ENCODE measurements at places on chromosomes 2 and 18.

DNA sequence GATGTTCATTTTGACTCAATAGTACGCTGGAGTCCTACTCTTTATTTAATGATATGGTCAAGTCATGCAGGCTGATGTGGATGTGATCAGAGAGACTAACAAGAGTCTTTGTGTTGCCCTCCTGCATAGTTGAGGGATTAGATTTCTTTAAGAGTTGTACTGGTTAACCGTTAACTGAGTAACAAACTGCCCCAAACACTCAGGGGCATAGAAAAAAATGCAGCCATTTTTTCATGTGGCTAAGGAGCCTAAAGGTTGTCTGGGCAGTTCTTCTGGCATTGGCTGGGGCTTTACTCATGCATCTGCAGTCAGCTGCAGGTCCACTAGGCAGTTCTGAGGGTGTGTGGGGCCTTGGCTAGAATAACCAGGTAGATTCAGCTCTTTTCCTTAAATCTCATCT is 32.5 kb downstream of the DOCK10 start:
- no peak for DNase-seq

GRCh38 chr2:230128623-230129342 is 60.1 kb upstream of the SLC16A14 start:
- DNase-seq = peak; percentile 32

GRCh38 chr2:54456362-54456611 is 160 bp downstream of the SPTBN1 start:
- no peak for DNase-seq

DNA sequence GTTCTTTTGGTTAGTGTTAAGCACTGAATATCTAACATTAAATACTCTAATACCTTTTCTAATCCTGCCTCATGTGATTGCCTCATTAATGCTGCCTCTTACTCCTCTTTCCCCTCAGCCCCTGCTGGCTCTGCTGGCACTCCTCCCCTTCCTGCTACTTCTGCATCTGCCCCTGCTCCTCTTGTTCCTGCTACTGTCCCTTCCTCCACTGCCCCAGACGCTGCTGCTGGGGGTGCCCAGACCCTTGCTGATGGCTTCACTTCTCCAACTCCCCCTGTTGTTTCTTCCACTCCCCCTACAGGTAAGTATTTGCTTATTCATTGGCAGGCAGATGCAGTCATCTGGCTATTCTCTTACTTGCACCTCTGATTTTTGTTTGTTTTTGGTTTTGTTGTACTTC is 68.5 kb downstream of the ABI2 start:
- DNase-seq = no peak

DNA sequence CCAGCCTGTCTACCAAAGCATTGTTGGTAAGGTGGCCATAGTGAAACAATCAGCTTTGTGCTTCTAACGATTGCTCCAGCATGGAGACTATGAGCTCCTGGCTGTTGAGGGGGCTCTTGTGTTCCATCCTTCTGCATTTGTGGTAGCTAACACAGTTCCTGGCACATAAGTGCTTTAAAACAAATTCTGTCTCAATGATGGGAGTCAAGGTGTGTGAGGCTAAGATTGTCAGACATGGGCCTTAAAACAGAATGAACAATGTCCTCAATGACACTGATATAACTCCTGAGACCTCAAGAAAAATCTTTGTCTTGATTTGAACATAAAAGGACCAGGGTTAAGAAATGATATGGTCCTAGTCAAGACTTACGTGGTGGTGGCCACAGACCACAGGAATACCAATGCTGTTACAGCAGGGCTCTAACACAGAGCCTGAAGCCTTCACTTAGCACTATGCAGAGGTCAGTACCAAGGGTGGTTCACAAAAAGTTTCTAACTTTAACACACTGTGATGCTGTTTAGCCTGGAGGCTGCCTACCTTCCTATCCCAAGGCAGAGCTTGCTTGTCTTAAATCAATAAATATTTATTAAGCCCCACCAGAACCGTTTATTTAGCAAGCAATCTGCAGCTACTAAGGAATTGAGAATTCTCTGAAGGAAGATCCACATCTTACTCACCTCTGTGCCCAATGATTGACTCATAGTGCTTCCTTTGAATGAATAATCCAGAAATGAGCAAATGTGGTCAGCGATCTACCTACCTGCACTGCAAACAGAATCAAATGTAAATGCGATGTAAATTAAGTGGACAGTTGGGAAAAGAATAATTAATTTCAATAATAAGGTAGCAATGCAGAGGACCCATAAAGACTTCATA is 35.1 kb downstream of the EVA1A start:
- DNase-seq = no peak

DNA sequence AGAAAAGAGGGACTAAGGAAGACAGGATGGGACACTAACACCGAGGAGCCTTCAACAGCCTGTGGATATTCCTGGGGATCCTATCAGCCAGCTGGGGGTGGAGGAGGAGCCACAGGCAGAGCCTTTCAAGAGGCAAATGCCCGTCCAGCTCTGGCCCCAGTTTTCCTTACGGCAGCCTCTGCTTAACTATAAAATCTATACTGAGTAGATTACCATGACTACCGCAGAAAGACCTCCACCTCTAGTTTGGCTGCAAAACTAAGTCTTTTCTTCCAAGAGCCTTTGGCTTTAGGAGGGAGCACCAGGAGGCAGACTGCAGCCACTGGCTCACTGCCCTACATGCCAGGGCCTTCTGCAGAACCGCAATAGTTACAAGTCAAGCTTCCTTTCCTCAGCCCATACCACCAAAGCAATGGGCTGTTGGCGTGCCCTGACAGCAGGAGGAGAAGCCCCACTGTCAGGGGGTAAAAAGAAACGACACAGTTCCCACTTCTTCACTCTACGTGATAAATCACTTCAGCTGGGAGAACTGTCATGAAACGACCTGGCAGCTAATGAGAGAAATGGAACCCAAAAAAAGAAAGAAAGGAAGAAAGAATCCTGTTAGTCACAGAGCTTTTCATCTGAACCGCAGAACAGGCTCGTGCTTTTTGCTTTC is 25.1 kb upstream of the CREB1 start:
- peak; percentile 94 for DNase-seq

DNA sequence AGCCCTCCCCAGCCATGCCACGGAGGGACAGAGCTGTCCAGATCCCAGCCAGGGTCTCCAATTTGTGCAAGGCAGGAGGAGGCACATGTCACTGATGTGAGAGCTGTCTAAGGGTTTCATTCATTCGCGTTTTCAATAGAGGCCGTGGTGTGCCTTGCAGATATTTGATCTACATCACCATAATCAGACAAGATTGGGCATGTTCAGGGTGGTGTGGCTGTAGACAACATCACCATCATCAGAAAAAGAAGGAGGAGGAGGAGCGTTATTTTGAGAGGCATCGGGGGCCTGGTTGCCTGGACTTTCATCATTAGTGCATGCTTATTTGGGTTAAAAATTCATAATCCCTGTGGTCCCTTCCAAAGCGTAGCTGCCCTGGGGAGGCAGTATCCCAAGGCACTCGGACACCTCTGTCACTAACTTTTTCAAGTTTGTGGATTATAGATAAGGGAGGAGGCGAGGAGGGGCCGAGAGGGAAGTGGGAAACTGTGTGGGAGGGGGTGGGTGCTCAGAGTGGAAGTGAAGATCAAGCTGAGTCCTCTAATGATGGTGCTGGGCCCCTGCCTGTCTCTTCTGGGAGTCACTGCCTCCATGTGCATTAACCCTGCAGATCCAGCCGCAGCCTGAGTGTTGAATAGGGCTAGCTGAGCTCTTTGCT is 194.1 kb downstream of the CTIF start:
- no peak for DNase-seq

DNA sequence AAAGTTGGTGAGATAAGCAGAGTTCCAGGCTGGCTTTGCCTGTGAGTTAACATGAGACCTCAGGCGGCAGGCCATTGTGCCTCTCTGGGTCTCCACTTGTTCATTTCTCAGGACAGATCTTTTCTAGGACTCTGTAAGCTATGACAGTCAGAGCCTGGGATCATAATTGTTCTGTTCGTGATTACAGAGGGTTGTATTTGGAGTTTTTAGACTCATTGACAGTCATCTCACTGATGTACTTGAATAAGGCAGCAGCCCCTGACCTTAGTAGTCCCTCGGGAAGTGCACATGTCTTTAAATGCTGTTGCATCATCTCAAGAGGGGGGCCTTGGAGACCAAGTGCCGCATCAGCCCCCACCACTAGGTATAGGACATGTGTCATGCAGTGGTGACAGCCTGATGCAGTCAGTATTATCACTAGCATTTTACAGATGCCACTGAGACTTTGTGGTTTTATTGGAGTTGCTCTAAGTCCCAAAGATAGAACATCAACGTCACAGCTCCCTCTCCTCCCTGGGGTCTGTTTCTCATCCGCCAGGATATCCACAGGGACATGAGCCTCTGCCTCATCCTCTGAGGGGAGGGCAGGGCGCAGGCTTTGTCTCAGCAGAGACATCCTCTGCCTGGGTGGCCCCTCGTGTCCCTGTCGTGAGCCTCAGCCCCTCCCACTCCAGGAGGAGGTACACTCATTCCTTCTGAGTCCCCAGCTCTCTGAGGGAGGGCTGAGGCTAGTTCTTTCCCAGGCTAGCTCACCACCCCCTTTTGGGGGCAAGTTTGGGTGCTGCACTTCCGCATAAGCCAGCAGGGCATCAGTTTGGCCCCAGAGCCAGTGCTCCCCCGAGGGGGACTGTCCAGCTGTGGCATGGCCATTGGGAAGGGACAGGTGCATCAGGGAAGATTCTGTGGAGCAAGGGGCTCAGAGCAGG is 14.1 kb downstream of the GLI2 start:
- no peak for DNase-seq

- DNase-seq = peak; percentile 83
These were observed 71.3 kb upstream of the ACKR3 start for GRCh38 chr2:236498369-236498768.

DNA sequence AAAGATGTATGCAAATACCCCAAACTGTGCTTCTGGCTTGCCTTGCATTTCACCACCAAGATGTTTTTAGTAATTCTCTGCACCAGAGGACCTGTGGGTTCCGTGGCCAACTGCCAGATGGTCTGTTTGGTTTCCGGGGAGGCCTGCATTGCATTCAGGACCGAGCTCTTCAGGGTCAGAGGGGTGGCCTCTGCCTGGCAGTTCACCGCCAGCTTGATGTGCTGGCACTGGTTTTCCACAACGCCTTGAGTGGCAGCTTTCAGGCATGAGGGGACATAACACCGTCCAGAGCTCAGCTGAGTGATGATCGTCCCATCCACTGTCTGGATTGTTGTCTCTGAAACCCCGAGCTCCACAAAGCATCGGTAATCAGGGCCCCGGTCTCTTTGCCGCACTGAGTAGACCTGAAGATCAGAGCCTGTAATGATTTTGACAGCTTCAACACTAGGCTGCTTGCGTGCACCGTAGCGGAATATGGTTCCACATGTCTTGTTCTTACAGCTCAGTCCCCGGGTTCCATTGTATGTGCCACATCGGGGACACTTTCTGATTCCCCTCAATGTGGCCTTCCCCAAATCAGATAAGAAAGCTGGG is 9.4 kb downstream of the C2orf42 start:
- no peak for DNase-seq

GRCh38 chr2:186835628-186836027 is 13.3 kb downstream of the ZSWIM2 start:
- no peak for DNase-seq

GRCh38 chr2:225104321-225104720 is 62.1 kb upstream of the DOCK10 start:
- DNase-seq = no peak

DNA sequence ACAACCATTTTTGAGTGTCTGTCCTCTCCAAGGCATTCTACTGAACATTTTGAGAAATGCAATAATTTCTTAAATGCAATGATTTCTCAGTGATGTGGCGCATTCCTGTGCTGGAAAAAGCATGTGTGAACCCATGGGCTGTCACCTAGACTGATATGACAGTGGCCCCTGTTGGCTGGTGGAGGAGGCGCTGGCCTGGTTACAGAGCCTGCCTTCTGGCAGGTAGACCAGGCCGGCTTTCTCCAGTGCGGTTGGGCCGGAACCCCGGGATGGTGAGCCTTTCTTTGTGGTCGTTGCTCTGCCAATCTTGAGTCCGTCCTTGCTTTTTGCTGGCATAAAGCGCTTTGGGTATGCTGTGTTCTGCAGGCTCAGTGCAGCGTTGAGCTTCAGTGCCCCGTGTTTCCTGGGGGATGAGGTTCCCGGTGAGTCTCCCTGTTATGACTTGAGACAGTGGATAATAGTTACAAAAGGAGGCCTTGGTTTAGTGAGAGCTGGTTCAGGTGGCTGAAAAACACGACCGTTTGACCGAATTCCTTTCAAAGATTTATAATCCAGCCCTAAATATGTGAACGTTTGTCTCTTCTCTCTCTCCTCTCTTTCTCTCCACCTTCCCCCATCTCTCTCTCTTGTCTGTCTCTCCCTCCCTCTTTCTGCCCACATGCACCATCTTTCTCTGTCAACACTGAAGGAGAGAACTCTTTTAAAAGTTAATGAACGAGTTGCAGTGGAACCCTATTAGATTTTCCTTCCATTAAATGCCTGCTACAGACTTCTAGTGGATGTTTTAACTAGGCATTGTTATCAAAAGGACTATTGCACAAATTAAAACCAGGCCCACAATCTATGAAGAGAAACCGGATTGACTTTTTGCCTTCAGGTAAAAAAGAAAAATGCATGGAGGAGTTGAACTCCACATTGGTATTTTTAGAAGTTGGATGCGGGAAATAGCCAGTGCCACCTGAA is 34.0 kb downstream of the TSHZ1 start:
- no peak for DNase-seq

GRCh38 chr2:112262876-112263275 is 8.0 kb upstream of the ZC3H8 start:
- no peak for DNase-seq

DNA sequence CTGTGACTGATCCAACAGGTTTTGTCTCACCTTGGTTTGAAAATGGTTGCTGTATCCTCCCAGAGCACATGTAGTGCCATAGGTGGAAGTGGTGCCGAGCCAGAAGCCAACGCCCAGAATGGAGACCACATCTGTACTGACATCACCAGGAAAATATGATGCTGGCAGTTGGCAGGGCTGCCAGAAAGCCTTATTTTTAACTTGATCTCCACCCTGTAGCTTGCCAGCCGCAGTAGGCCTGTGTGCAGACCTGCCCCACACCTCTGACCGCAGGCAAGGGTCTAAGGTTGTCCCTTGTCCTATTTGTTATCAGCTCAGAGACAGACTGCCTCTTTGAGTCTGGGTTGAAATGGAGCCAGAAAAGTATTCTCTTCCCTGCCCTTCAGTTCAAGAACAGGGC is 123.5 kb upstream of the EML6 start:
- peak; percentile 67 for DNase-seq

DNA sequence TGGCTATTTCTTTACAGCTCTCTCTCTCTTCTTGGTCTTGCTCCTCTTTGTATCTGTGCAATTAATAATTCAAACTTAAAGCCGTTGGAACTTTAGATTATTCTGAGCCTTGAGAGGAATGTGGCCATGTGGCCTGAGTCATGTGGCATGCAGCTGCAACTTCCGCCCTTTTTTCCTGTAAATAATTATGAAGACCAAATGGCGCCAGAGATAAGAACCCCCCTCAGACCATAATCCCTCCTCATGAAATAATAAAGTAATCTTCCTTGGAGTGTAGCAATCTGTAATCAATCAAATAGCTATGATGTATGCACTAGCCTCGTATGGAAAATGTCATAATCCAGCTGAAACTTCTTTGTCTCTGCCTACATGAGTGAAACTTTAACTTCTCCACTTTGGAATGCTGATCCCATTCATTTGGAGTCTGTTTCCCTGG is 13.5 kb upstream of the TWSG1 start:
- no peak for DNase-seq

GRCh38 chr18:3221496-3221895 is 1.7 kb upstream of the MYOM1 start:
- no peak for DNase-seq

- no peak for DNase-seq
These were observed 1.3 kb downstream of the CEP68 start for GRCh38 chr2:65057391-65058052.
